ENCODE measurements at places on chromosomes 3 and 15.

DNA sequence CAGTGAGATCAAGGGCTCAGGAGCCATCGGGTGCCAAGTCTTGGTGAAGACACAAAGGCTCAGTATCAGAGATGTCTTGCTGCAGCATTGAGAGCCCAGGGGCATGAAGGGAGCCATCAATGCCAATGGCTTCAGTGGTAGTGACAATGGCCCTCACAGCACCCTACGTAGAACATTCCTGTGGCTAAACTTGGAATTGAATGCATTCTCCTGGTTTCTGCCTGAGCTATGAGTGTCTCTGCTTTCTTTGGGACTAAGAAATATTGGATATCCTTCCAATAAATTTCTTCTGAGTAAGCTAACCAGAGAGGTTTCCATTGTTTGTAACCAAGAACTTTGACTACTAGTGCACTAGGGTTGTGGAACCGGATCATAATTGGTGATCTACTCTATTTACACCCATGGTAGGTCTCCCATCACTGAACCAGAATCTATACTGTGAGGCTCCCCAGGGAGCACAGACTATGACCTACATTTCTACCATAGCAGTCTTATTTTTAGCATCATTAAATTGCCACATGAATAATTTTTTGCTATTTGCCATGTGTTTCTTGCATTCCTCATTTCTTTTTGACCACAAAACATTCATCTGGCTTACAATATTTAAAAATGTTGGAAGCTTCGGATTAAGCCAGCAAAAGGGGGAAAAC, 31.6 kb upstream of the PDZRN3 start:
- DNase-seq: no peak

DNA sequence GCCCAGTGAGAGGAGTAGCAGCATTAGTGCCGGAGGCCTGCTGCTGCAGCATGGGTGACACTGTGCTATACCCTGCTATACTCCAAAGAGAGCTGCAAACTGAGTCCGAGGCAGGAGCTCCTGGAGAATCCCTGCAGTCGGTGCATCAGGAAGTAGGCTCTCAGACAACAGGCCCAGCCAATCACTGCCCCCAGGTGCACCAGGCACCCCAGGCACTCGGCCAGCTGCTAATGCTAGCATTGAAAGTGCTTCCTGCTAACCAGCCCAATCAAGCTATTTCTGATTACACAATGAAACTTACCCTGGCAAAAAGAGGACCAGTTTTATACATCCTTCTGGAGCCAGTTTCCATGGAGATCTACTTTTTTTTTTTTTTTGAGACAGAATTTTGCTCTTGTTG, 45.6 kb upstream of the IREB2 start:
- DNase-seq: no peak

DNA sequence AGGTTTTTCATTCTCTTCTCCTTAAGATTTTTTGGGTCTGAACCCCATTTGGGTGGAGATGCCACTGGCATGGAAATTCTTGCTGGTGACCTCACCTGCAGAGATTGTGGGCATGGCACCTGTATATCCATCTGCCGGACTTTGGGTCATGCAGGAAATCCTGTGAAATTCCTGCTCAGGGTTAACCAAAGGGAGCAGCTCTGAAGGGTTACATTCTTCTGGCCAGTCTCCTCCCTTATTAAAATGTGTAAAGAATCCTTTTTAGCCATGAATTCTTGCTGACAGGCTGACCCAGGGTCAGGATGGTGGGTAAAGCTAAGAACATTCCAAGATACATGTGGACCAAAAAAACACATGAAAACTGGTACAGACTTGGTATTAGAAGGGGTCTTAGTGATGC, 27.4 kb downstream of the ARHGEF26 start:
- peak; percentile 69 for DNase-seq

DNA sequence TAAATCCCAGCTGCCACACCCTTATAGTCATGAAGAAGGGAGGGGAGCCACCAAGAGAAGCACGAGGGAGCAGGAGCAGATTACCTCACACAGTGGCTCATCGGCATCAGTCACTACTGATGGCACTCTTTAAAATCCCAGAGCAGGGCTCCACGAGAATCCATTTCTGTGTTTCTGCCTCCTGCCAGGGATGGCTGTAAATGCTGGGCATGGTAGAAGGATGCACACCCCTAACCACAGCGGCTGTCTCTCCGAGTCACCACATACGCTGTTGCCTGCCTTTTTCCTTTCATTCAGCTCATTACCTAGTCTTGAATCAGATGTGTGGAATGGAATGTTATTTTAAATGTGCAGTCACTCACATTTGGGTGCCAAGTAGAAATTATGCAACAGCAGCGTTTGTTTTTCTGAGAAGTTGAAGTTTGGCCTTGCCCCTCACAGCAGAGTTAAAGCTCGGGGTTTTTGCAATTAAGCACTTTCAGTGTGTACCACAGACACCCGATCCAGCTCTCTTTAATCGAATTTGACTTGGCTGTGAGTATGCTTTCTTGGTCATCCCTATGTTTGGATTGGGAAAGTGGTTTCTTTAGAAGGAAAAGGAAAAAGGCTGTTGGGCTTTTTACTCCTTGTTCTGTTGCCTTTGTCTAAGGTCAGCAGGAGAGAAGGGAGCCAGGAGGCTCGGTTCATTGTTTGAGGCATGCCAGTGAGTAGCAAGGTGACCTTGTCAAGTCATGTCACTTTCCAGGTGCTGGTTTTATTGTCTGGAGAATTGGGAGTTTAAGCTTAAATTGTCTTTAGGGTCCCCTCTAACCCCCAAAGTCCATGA, 284.2 kb upstream of the TPM1 start:
- no peak for DNase-seq

GRCh38 chr15:32636908-32637567, 4.5 kb upstream of the SCG5 start:
- DNase-seq: no peak

DNA sequence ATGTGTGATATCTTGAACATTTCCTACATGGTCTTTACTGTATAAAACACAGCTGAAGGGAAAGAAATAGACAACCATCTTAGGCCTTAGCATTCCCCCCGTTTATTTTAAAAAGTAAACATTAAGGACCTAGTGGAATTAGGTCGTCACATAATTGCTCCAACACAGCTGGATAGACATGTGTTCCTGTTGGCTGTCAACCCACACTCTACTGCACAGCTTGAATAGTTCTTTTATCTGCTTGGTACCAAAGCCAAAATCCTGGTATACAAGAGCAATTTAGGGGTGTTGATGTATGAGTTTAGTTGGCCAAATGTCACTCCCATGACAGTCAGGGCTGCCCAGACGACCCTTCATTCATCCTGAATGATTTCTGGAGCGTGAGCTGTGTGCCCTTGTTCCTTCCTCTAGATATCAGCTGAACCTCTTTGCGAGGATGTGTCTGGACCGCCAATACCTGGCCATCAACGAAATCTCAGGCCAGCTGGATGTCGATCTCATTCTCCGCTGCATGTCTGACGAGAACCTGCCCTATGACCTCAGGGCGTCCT, 179.7 kb downstream of the ITPR1 start:
- no peak for DNase-seq

DNA sequence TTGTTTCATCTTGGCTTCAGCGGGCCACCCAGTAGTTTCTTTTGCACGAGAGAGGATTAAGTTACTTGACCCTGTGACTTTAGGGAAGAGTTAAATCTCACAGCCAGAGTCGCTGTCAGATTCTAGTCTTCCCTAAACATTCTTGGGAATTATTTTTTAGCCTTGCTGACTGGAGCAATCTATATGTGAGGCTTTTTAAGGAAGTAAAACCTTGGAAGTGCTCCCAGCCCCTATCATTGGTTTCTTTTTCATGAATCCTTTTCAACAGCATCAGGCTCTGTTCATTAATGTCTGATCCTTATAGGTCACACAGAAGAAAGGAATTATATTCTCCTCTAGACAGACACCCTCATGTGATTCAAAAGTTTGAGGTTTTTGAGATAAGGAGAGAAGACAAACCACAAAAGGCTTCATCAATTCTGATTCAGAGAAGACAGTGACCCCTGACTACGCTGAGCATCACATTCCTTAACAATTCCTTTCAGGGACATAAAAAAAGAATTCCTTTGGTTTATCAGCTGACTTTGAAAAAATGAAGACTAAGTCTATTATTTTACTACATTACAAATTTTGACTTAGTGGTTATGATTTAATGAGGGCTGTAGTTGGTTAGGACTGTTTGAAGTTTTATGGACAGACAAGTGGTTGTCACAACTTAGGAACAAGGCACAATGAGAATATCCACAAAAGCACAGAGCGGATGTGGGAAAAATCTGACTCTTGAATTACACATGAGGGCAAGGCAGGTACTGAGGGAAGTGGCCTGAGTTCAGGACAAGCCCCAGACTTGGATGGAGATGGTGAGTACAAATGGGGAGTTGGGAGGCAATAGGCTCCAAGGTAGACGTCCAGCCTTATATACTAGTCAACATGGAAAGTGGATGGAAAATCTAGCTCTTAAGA, 171.1 kb upstream of the STT3B start:
- DNase-seq: no peak

- no peak for DNase-seq
Measured at GRCh38 chr3:71294919-71295318, 288.6 kb downstream of the FOXP1 start.

GRCh38 chr15:90650117-90650955, 66.8 kb upstream of the BLM start:
- no peak for DNase-seq

- DNase-seq: no peak
Measured at GRCh38 chr15:81032355-81032754, 31.6 kb downstream of the TLNRD1 start.

Data from HT-29 (cell line).